Diencephalon (tissue), 1 donor: ENCODE measurements at places on chromosomes 7 and 10. TPM values are rescaled to one million over a fixed set of nuclear protein-coding genes. Genes with fewer than 3 reads are reported as not detected.

The SLC26A5 gene
- total RNA-seq, result 0.46 TPM

The FAM131B gene
- total RNA-seq, result 78.4 TPM

The RPEL1 gene
- total RNA-seq, result not detected

The OR9A2 gene
- total RNA-seq, result 0.69 TPM

The C7orf57 gene
- 5.8 TPM for total RNA-seq

The EIF5AL1 gene
- total RNA-seq, result 0.23 TPM

The DLX6 gene
- total RNA-seq, result 13.4 TPM

The MLXIPL gene
- total RNA-seq, result 0.69 TPM

The OPN4 gene
- not detected for total RNA-seq

The ENTPD1 gene
- total RNA-seq, result 16.6 TPM

The MSMB gene
- total RNA-seq, result not detected

The SMURF1 gene
- 33.2 TPM for total RNA-seq

The JCAD gene
- 27.7 TPM for total RNA-seq

The BMPER gene
- total RNA-seq, result 12.2 TPM

The OGDHL gene
- 23.1 TPM for total RNA-seq

The CFAP43 gene
- 27.7 TPM for total RNA-seq

The SEC31B gene
- 5.3 TPM for total RNA-seq

The ASB10 gene
- not detected for total RNA-seq

The CXCL12 gene
- 13.1 TPM for total RNA-seq

The FOXI2 gene
- total RNA-seq, result not detected

The BAIAP2L1 gene
- 1.6 TPM for total RNA-seq

The FZD1 gene
- 10.8 TPM for total RNA-seq

The SLC13A4 gene
- 18.9 TPM for total RNA-seq

The SLC18A2 gene
- total RNA-seq, result 13.1 TPM

The ARPC1B gene
- total RNA-seq, result 22.6 TPM

The AKR1C2 gene
- total RNA-seq, result 21.2 TPM

The AOAH gene
- 5.3 TPM for total RNA-seq

The TMEM236 gene
- 0.23 TPM for total RNA-seq

The LEP gene
- total RNA-seq, result not detected

The CPA2 gene
- not detected for total RNA-seq

The LAMB1 gene
- total RNA-seq, result 41.3 TPM
